ENCODE measurements at places on chromosomes 6 and 20.

DNA sequence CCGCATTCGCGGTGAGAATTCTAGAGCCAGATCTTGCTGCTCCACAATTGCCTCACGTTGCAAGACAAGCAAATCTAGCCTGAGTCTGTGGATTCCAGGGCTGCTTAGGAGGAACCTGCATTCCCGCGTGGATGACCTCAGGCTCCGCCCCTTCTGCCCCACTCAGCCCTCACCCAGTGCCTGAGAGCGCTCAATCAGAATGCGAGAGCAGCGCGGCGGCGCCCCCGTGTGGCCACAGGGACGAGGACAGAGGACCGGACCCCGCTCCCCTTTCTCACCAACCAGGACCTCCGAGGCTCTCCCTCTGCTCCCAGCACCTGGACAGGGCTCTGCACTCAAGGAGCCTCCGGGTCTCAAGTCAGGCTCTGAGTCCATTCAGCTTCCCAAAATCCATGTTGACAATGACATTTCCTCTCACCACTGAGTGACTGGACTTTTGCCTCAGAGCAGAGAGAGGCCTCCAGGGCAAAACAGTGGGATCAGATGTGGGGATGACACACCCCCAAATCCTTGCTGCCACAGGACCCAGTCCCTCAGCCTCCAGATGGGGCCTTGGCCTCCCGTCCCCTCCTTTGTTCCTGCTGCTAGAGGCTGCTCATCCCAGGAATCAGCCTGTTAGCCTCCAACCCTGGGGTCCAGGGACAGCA, 52.0 kb downstream of the RPP21 start:
- DNase-seq: peak; percentile 90

- DNase-seq: no peak
Observed at GRCh38 chr20:49701916-49702315, 11.8 kb downstream of the B4GALT5 start.

DNA sequence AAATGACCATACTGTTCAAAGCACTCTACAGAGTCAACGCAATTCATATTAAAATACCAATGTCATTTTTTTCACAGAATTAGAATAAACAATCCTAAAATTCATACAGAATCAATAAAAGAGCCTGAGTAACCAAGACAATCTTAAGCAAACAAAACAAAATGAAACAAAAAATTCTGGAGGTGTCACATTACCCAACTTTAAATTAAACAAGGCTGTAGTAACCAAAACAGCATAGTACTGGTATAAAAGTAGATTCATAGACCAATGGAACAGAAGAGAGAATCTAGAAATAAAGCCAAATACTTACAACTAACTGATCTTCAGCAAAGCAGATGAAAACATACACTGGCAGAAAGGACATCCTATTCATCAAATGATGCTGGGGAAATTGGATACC, 346.9 kb upstream of the JAG1 start:
- DNase-seq: no peak

DNA sequence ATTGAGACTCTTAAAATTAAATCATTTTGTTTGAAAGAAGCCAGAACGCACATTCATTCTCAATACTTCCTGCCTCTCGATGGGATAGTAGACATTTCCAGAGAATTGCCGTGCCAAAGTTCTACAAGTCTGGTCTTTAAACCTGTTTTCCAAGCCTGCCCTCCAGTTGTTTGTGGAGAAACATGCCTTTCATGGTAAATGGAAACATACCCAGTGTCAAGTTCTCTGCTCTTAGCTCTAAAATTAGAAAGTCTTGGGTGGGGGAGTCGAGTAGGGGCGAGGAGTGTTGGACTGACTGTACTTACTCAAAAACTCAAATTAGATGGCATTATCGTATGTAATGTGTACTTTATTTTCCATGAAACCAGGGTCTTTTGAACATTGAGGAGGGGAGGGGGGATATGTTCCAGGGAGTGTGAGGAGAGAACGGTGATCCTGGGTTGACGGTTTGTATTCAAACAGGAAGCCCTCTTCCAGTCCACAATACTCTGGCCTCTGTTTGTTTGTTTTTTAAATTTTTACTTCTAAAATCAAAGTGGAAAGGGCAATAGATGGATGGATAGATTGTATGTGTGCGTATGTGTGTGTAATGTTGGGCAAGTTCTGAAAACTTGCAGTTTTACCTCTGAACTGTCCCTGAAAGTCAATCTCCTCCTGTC, 106.8 kb upstream of the ARMC2 start:
- DNase-seq: no peak

DNA sequence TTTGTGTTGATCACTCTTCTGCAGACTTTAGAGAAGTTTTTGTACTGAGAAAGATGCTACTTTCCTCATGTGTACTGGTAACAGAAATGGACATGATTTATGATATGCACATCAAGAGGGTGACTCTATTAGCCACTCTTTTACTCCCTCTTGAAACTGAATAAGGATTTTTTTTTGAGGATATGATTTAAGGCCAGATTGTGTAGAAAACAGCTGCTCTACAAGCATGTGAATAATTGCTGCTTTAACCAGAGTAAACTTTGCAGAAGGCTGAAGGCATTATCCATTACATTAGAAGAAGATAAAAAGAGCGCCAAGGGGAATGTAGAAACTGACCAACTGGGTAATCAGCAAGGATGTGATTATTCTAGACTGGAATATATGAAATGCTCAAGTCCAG, 276.2 kb upstream of the MAP3K7 start:
- DNase-seq: no peak

- DNase-seq: no peak
Observed at GRCh38 chr20:10990625-10991382, 317.0 kb upstream of the JAG1 start.

DNA sequence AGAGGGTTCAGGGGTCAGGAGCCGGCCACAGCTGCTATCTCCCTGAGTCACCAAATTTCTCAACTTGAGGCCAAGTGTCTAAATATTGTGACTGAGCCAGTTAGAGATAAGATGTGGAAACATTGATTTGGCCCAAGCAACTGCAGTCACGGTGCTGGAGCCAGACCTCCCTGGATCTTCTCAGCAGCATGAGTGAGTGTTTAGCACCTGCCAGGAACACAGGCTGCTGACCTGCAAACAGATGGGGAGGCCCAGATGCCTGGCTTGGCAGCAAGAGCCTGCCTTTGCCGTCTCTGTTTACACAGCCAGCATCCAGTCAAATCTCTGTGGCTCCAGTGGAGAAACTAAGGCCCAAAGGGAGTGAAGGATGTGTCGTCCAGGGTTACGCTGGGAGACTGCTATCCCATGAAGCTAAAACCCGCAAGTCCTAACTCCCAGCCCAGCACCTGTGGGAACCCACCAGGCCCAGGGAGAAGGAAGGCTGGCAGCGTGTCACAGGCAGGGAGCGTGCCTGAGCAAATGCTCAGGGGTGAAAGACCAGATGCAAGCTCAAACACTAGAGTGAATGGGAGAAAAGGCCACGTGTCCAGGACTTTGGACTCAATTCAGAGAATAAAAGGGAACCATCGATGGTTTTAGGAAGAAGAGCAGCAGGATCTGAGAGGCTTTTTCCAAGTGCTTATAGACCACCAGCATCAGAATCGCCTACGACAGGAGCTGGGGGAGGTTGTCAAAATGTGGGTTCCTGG, 15.9 kb upstream of the PTGIS start:
- DNase-seq: no peak

- DNase-seq: no peak
Observed at GRCh38 chr20:271069-271468, 13.5 kb downstream of the DEFB132 start.

- DNase-seq: no peak
Observed at GRCh38 chr6:162068340-162068739, 659.2 kb downstream of the PRKN start.

DNA sequence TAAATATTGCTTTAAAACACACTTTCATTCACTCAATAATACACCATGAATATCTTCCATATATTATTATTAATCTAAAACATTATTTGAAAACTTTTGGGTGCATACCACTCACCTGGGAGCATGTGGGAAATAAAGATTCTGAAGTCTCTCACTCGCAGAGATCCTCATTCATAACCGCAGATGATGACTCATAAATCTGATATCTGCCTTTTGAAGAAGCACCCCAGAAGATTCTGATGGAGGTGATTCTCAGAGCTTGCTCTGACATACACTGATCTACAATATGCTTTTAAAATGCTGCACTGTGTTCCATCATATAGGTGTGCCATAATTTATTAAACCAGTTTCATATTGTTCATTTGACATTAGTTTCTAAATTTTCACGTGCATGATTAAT, 135.0 kb upstream of the SGK1 start:
- no peak for DNase-seq

GRCh38 chr6:29965563-29965872, 23.2 kb downstream of the HLA-A start:
- no peak for DNase-seq

DNA sequence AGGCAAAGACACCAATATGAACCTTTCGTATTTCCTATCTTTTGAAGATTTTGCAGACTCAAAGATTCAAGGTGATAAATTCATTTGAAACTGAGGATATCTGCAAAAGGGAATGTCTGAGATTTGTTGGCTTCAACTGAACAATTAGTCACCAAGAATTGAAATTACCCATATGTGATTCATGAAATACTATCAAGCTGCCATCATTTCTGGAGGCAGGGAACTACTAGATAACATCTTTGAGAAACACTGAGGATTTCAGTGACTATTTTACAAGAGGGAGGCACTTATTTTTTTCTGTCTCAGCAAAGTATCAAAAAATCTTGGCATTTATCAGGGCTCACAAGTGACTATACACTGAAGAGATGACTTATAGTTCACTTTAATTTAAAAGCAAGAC, 39.8 kb upstream of the MMS22L start:
- DNase-seq: no peak

- DNase-seq: no peak
Observed at GRCh38 chr6:149651056-149651455, 2.5 kb upstream of the KATNA1 start.

DNA sequence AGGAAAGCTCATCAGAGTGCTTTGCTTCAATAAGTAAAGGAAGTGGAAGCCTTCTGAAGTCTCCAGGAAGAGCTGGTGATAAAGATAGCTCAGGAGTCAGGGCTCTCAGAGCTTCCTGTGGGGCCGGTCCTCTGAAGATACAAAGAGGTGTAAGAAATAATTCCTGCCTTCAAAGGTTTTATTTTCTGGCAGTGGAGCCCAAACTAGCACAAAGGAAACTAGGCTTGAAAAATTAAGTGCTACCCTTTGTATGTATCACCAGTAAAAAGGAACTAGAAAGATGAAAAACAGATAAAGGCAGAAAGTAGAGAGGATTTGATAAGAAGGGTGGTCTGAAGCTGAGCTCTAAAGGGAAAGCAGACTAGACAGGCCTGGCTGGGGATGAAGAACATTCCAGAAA, 204.1 kb upstream of the SASH1 start:
- no peak for DNase-seq

DNA sequence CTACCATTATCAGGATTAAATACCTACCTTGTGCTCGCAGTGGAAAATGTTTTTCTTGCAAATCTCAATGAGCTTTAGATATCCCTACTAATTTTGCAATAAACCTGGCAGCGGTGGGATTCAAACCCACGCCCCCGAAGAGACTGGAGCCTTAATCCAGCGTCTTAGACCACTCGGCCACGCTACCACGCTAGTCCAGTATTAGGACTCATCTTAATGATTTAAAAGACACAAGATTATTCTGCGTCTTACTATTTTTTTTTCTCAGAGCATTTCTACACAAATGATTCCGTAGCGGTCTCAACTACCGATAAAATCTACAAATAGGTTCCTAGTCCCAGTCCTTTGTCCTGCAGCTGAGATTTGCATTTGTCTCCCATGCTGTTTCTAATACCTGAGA, 35.2 kb upstream of the ZSCAN23 start:
- DNase-seq: no peak

DNA sequence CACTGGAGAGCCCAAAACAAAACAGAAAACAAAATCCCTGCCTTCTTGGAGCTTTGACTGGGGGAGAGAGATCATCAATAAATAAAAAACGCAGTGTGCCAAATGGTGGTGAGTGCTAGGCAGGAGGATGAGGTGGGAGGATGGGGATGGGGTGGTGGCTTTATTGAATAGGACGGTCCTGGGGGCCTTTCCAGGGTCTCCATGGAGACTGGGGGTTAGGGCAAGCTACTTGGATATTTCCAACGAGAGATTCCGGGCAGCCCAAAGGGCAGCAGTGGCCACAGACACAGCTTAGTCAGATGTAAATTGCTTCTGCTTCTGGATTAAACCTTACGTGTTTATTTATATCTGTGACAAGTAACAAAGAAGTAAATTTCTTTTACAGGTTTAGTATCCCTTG, 700.1 kb downstream of the QKI start:
- no peak for DNase-seq

DNA sequence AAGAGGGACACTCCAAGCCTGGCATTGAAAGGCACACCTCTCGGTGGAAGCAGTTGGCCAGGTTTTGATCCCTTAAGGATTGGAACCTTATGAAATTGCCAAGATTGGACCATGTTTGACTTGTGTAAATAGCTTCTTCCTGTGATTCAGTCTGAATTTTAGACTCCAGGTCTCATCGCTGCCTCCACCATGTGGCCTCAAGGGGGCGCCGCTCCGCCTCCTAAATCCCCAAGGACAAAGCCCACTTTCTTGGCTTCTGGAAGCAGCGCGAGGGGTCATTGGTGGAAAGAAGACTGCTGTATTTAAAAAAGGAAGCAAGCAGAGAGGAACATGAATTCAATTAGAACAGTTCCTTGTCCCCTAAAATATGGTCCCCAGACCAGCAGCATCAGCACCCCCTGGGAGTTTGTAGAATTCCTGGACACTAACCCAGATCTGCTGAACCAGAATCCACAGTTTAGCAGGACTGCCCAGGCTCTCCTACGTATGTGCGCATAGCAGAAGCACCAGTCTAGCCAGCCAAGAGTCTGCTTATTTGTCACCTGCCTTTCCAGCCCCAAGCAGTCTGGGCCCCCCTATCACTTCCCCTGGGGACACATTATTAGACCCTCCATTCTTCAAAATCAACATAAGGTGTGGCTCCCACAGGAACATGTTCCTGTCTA, 108.5 kb downstream of the LY86 start:
- DNase-seq: peak; percentile 57

DNA sequence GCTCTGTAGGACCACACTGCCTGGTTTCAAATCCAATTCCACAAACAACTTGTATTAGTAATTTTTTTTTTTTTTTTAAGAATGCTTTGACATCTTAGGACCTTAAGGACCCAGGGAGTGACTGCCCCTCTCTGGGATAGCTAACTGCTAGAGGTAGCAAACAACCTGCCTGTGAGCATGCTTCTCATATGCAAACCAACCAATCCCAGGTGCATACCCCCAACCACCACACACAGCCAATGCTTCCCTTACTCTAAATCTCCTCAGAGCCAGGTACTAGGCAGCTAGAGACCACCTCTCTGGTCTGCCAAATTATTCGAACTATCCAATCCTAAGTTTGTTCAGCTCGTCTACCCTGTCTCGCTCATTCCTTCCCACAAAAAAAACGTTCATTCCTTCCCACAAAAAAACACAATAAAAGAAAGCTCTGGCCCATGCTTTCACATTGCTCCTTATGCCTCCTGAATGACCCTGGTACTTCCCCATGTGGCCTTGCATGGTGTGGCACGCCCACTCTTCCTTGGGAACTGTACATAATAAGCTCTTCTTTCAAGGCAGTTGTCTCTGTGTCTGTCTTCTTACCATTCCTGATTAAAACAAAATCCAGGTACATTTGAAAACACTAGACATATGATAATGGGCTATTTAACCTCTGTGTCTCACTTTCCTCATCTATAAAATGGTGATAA, 6.4 kb downstream of the SERAC1 start:
- no peak for DNase-seq

GRCh38 chr20:21303872-21304586, 898 bp downstream of the XRN2 start:
- DNase-seq: no peak

- DNase-seq: no peak
Observed at GRCh38 chr20:38418509-38419204, 16.5 kb downstream of the SNHG17 start.

- no peak for DNase-seq
Observed at GRCh38 chr20:53316206-53316937, 277.3 kb downstream of the ZNF217 start.

- DNase-seq: no peak
Observed at GRCh38 chr6:110467566-110468140, 8.8 kb downstream of the SLC22A16 start.
